Neural progenitor cell (in vitro differentiated cells): ENCODE measurements at places on chromosomes 11 and 22. TPM values are rescaled to one million over a fixed set of nuclear protein-coding genes. Genes with fewer than 3 reads are reported as not detected.

RAB36 gene
- total RNA-seq, result 2.1 and 2.9 TPM in 2 replicates

PHF21B gene
- total RNA-seq, result 6.7 and 22.6 TPM in 2 replicates

SYT7 gene
- total RNA-seq, result 0.73 and 4.4 TPM in 2 replicates

DNA sequence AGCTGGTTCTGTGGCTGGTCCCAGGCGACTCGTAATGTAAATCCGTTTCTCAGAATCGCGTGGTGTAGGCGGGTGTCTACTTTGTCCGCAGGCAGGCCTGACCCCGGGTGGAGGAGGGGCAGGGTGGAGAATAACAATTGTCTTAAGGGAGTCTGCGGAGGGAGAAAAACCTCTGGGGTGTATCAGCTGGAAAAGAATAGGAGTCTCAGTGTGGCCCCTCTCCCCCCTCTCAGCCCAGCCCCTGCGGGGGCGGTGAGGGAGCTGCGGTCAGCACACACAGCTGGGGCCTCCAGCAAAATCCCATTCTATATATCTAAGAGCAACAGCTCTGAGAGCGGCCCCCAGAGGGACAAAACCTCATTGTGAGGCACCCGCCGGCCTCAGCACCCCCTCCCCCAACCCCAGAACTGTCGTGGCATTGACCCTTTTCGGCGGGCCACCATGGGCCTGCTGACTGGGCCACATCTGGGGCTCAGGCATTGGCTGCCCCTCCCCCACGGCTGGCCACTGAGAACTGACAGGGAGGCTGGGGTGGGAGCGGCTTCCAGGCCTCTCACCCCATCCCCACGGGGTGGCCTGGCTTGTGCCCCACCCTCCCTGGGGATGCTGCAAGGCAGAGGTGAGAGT lies 2.7 kb upstream of the MYRF start:
- peaks cover 25% of the 10 kb centered on the region for H3K4me1 ChIP-seq
- peaks cover 33% of the 10 kb centered on the region for H3K27me3 ChIP-seq
- H3K36me3 ChIP-seq, result no peaks in the 10 kb centered on the region
